ENCODE measurements at places on chromosomes 3 and 15. TPM values are rescaled to one million over a fixed set of nuclear protein-coding genes. Genes with fewer than 3 reads are reported as not detected.

AGBL1 gene
- polyA plus RNA-seq, result not detected

POLQ gene
- polyA plus RNA-seq, result 3.6 TPM

GHSR gene
- polyA plus RNA-seq, result not detected

PLSCR2 gene
- polyA plus RNA-seq, result not detected

ANKUB1 gene
- polyA plus RNA-seq, result 0.15 TPM

GRCh38 chr15:77981281-77982126 lies 96.0 kb downstream of the TBC1D2B start:
- DNase-seq, result no peak

DNA sequence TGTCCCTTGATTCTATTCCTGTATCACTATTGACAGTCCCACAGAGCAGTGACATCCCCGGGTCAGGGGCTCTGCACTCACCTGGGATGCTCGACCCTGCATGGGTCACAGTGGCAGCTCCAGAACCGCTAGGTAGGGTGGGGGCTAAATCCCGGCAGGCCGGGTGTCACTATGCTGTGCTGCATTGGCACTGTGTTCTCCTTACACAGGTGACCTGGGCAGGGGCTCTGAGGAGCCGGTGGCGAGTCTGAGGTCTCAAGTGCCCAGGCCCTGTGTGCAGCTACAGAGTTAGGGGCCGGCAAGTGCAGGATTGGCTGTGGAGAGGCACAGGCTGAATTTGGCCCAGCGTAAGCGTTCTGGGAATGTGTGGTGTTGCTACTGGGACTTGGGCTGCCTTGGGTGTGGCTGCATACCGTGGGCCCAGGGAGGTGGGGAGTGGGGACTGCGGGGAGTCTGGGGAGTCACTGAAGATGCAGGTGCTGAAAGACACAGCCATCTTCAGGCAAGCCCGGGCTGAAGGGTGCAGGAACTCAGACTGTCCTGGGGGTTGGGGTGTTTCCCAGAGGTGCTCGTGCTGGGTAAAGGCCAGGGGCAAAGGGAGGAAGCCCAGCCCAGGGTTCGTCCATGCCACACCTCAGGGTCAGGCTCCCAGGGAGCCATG lies 102.6 kb upstream of the PRR20G start:
- DNase-seq, result no peak

DNA sequence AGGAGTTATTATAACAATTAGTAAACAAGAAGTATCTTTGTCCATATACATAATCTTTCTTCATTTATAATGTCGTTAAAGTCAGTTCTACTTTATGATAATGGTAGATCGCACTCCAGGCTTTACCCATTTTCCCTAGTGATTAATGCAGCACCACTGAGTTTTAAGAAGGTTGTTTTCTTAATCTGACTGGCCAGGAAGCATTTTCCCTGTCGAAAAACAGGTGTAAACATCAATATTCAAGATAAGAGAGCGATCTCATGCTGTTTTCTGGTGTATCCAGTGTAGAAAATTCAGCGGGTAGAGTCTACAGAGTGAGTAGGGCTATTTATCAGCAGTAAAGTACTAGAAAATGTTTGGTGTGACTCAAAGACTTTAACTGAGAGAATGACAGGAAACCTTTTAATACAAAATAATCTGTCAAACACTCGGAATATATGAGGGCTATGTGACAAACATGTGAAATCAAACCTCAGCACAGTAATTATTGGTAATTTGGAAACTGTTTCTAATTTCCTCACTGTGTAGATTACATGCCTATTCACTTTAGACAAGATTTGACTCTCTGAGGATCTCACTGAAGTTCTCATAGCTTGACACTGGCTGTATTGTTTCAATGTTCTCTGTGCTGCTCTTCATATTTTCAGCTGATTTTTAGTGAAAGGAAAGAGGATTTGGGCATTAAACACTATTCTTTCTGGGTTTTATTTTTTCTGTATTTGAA lies 1013.2 kb downstream of the VGLL3 start:
- no peak for DNase-seq

DNA sequence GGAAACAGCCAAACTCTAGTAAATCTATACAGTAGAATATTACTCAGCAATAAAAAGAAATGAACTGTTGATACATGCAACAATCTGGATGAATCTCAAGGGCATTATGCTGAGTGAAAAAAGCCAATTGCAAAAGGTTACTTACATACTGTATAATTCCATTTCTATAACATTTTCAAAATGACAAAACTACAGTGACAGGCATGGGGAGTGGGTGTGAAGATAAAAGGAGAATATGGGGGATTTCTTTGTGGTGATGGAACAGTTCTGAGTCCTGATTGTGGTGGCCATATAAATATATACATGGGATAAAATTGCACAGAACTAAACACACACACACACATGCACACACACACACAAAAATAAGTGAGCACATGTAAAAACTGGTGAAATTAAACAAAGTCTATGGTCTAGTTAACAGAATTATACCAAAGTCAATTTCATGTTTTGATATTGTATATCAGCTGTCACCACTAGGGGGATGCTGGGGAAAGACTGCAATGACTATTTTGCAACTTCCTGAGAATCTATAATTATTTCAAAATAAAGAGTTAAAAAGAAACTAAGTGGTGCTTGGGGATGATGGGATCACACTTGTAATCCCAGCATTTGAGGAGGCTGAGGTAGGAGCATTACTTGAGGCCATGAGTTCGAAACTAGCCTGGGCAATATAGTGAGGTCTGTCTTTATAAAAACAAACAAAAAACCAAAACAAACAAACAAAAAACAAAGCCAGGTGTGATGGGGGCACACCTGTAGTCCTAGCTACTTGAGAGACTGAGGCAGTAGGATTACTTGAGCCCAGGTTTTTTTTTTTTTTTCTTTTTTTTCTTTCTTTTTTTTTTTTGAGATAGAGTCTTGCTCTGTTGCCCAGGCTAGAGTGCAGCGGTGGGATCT lies 66.0 kb downstream of the SPTSSB start:
- DNase-seq, result peak; percentile 4

DNA sequence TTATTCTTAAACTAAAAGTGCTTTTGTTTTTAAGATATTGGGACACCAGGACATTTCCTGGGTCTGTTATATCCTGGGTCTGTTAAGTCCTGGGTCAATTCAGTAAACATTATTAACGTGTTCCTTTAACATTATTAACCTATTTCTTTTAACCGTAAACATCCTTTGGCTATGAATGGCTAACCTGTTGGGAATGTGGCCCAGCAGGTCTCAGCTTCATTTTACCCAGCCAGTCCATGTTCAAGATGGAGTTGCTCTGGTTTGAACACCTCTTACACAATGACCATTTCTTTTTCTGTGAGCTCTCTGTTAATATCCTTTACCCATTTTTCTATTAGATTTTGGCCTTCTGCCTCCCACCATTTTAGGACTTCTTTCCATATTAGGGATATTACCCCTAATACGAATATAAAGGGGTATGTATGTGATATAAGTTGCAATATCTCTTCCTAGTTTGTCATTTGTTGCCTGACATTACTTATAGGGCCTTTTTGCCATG lies 88.9 kb upstream of the NEDD4 start:
- DNase-seq, result peak; percentile 38

DNA sequence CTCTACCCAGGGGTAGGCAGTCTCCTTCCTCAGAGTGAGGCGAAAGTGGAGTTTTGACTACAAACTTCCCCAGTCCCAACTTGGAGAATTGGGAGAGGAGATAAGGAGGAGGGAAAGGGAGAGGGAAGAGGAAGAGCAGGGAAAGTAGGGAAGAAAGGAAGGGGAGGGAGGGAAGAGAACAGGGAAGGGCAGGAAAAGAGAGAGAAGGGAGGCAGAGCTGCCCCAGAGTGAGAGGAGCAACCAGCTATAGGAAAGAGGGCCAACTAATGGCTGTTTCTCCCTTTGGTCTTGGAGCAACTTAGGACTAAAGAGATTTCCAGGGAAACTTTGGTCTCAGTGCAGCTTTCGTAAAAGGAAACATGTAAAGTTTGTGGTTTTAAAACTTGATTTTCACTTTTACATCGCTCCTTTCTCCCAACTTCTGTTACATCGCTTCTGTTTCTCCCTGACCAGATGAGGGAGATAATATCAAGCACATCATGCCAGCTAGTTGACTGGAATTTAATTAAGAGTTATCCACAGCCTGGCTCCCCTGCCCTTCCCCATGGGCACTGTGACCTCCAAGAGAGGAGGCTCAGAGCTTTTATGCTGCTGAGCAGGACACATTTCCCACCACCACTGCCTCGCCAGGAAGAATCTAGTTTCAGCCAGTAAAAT lies 1.4 kb downstream of the CA12 start:
- no peak for DNase-seq

DNA sequence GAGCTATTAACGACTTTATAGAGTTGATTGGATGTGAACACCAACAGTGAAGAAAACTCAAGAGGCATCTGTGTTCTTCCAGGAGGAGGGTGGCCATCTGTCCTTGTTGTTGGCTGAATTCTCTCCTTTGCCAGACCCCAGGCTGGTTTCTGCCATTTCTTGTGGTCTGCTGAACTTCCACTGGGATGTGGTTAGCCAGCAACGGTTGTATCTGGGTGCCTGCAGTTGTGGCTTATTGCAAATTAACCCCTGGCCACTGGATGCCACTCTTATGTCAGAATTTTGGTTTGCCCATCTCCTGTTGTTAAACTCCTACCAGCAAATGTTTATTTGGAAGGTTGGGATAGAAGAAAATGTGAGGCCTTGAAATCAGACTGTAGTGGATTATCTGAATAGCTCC lies 163.6 kb upstream of the TBC1D5 start:
- DNase-seq, result no peak

DNA sequence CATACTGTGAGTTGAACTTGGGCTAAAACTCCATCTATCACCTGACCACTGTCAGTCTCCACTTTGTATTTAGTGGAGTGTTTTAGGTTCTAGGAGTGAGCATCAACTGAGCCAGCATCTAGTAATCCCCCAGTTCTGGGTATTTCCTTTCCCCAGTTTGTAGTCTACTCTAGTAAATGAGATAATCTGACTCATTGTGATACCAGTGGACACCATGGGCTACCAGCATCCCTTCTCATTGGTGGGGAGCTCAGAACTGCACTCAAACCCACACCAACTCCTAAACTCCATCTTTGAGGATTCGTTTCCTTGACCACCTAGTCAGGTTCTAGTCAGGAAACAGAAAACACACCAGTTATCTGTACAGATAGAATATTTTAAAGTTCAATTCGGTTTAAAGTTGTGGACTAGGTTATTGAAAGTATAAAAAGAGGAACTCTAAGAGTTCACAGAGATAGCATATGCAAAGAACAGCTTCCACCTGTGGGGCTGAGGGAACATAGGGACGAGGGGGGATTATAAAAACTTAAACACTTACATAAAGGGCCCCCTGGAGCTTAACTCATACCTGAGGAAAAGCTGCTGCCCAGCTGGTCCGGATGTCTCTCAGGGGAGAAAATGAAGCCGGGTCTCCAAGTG lies 36.0 kb downstream of the LEO1 start:
- DNase-seq, result no peak

- DNase-seq, result no peak
Observed at GRCh38 chr15:31347067-31347975, 20.7 kb downstream of the KLF13 start.

- DNase-seq, result no peak
Observed at GRCh38 chr15:38320181-38320580, 67.5 kb downstream of the SPRED1 start.

DNA sequence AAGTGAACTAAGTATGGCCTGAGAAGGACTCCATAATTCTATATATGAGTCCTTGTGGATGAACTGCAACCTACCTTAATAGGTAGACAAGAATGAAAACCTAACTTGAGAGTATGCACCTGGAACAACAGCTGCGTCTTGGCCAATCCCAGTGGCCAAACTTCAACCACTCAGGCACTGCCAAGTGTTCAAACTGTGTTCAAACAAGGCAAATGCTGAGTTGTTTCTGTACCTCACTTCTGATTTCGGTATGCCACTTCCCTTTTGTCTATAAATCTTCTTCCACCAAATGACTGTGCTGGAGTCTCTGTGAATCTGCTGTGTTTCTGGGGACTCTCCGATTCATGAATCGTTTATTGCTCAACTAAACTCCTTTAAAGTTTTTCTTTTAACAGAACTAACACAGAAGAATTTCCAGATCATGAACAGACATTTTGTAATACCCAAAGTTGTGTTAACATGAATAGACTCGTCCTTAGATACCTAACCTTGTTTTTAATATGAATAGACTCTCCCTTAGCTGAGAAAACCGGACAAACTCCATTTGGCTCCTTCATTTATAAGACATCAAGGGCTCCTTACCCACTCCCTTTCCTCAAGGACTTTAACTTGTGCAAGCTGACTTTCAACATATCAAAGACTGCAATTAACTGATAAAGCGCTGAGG lies 4.1 kb downstream of the ZNF717 start:
- peak; percentile 45 for DNase-seq

DNA sequence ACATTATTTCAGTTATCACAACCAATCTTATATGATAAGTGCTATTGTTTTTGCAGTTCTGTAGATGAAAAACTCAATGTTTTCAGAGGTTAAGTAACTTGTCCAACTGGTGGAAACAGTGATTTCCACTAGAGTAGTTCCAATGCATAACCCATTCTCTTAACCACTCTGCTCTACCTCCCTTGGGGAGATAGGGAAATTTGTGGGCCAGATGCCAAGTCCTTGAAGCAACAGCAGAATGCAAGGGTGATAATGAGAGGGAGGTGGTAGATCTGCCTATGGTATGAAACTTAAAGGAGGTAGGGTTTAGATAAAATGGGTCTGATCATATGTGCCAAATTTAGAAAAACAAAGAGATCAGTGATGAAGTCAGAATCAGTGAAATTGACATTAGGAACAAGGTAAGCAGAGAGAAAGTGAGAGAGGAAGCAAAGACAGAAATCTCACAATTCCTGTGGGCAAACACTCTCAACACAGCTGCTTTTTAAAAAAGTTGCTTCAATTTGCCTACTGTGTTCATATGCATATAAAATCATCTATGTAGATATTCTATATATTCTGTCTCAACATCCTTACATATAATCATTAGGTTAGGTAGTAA lies 50.5 kb upstream of the UBP1 start:
- no peak for DNase-seq

- DNase-seq, result no peak
Observed at GRCh38 chr3:180836766-180837165, 75.7 kb upstream of the FXR1 start.

- peak; percentile 3 for DNase-seq
Observed at GRCh38 chr3:168162172-168162571, 66.4 kb upstream of the GOLIM4 start.

DNA sequence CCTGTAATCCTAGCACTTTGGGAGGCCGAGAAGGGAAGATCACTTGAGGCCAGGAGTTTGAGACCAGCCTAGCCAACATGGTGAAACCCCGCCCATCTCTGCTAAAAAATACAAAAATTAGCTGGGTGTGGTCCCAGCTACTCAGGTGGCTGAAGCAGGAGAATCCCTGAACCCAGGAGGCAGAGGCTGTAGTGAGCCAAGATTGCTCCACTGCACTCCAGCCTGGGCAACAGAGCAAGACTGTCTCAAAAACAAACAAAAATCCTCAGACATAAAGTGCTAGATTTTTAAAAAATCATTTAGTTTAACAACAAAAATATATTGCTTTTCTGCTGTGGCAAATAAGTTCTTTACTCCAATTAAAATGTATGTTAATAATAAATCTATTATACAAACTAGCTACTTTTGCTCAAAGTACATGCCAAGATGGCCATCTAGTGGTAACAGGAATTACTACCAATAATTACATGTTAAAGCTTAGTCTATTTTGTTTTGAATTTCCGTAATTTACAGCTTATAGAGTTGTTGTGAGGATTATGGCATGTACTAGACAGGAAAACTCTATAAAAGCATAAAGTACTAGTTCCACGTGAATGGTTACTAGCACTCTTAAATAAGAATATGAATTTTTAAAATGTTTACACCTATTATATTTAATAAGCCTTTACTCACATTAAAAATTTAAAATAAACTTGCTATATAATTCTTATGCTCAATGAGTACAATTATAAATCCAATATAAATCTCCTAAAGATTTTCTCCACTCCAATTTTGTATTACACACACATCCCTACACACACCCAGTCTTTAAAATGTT lies 39.0 kb downstream of the GABPB1 start:
- DNase-seq, result peak; percentile 22

Data from mammary epithelial cell (primary cell).